ENCODE measurements at places on chromosomes 13 and 19.

- no peak for DNase-seq
These were observed 733.5 kb upstream of the SGCG start for GRCh38 chr13:22447132-22447886.

DNA sequence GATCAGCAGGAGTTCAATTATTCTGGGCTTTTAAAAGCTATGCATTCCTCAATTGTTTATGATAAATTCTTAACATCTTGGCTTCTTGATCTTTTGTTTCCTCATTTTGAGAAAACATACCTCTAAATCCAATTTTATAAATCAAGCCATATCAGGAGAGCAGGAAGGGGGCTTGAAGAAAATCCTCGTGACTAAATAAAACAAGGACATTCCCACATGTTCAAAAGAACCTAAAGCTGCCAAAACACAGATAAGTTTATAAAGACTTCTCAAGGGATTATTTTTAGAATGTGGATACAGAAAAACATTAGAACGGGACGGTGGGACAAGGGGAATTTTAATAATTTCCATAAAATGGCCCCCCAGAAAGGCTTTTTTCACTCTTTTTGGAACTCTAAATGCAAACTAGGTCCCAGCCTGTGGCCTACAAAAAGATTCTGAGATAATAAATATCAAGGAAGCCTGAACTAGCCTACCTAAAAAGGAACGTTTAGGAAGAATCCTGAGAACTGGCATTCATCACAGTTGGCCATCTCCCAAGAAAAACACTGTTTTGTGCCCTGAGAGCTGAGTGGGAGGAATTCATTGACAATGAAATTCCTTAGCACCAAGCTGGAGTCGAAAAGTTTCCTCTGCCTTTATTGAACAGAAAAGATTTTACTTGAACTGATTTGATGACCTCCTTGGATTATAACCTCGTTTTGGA, 30.1 kb downstream of the ZAR1L start:
- DNase-seq, result no peak

GRCh38 chr19:49896863-49897621, at the start of gene IL4I1:
IL4I1 (minus strand) TSS chr19:49896887; CDS start chr19:49896160, 727 bp downstream.
- DNase-seq, result no peak

- no peak for DNase-seq
These were observed 4.5 kb downstream of the DACH1 start for GRCh38 chr13:71862459-71862943.

DNA sequence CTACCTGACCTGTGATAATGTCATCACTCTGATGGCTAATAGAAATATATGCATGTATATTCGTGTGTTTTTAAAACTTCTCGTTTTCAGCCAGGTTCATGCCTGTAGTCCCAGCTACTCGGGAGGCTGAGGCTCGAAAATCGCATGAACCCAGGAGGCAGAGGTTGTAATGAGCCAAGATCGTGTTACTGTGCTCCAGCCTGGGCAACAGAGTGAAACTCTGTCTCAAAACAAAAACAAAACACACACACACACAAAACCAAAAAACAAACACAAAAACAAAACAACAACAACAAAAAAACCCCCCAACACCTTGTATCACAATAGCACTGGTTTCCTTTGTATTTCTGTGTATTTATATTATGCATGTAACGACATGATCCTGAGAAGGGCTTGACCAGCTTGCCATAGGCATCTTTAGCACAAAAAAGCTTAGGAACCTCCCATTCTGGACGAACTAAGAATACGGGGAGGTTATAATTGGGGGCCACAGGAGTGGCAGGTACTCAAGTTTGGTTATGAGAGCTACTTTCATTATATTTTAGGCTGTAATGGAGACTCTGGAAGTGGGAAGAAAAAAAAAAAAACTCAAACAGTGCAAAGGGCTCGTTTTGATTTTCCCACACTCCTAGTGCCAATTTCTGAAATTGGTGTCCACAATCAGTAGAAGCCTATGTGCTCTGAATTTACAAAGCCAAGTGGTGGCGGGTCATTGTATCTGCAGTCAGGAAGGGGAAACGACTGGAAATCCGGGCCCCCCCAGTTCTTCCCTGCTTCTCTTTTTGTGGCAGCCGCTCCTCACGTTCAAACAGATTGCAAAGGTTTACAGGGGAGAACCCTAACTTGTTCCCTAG, 1.2 kb upstream of the ACP7 start:
- DNase-seq, result no peak

GRCh38 chr13:50144246-50145160, 129.3 kb downstream of the KCNRG start:
- DNase-seq, result no peak

DNA sequence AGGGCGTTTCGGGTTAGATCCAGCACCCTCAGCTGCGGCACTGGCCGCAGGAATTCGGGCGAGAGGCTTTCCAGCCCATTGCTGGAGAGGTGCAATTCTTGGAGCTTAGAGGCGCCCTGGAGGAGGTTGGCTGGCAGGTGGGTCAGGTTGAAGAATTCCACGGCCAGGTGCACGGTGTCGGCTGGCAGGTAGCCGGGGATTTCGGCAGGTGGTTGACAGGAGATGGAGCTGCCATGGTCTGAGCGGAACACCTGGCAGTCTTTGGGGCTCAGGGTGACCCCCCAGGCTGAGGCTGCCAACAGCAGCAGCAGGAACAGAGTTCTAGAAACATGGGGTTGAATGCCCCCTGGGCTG, 1.3 kb downstream of the LRG1 start:
- no peak for DNase-seq

DNA sequence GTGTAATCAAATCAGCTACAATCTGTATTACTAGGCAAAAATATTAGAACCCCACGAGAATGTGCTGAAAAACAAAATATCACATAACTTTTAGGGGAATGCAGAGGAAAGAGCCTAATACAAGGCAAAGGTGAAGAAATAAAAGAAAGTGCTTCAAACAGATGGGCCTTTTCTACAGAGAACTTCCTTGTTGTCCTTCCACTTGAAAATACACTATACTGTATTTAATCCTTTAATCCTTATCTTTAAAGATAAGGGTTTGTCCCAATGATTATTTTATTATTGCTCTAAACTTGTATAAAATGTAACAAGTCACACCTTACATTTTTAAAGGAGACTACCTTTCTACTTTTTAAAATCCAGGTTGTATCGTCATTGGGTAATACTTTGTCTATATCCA, 296.5 kb downstream of the NDFIP2 start:
- no peak for DNase-seq

DNA sequence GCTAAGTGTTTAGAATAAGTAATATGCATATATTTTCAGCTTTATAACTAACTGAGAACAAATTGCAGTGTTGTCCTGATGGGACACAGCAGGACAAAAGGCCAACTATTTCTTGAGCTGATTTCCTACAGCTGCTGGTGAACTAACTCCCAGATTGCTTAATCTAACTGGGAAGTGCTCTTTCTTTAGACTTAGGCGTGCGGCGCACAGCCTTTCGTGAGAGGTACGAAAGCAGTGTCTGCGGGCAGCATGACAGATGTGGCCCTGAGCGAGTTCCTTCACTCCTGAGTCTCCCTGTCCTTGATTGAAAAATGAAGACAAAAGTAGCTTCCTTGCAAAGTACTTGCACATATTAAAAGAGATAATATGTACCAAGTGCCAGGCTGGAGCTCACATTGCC, 47.3 kb upstream of the NPAS1 start:
- DNase-seq, result no peak

GRCh38 chr13:92530364-92530763, 696.2 kb upstream of the GPC6 start:
- no peak for DNase-seq

GRCh38 chr13:33089311-33089710, 73.1 kb downstream of the KL start:
- DNase-seq, result no peak

- no peak for DNase-seq
These were observed 86.8 kb upstream of the STARD13 start for GRCh38 chr13:33372251-33372919.

- DNase-seq, result no peak
These were observed 125.7 kb downstream of the TNFRSF19 start for GRCh38 chr13:23695711-23696464.

GRCh38 chr13:114256547-114256946, 21.9 kb downstream of the CDC16 start:
- no peak for DNase-seq

DNA sequence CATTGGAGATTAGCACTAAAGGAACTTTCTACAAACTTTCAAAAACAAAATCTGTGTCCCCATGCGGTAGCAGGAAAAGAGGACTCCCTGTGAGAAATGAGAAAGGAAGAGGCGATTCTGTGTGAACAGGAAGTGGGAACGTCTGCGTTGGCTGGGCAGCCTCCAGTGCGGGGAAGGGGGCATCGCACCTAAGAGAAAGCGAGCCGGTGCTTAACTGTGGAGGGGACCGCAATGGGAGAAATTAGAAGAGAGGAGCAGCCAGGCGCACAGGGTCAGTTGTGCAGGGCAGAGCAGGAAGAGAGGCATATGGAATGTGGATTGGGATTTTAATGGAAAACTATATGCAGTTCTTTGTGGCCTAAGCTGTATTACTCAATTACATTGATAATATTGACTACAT, 77.4 kb upstream of the DOCK9 start:
- no peak for DNase-seq

- no peak for DNase-seq
These were observed 149.0 kb downstream of the SLITRK1 start for GRCh38 chr13:83733293-83733692.

- DNase-seq, result no peak
These were observed 38.6 kb downstream of the ZNF823 start for GRCh38 chr19:11699931-11700794.

GRCh38 chr19:11560404-11561051, 1.5 kb upstream of the ELOF1 start:
- peak; percentile 59 for DNase-seq

DNA sequence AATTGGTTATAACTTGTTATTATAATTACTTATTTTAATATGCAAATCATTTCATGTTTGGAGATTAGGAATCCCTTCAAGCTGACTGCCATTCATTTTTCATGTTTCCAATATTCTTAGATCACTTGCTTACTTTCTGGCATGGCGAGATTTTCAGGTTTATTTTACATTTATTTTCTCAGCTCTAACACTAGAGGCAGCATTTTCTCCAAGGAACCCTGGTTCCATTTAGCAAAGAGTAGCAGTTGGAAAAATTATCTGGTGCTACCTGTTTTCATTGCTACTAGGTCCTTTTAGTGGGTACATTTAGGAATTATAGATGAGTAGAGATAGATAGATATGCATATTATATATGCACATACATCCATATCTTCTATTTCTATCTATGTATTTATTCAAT, 90.9 kb upstream of the TRPC4 start:
- no peak for DNase-seq

- DNase-seq, result no peak
These were observed 663 bp downstream of the SLITRK6 start for GRCh38 chr13:85798556-85798955.

GRCh38 chr13:52737965-52738364, 1.7 kb downstream of the CNMD start:
- no peak for DNase-seq

DNA sequence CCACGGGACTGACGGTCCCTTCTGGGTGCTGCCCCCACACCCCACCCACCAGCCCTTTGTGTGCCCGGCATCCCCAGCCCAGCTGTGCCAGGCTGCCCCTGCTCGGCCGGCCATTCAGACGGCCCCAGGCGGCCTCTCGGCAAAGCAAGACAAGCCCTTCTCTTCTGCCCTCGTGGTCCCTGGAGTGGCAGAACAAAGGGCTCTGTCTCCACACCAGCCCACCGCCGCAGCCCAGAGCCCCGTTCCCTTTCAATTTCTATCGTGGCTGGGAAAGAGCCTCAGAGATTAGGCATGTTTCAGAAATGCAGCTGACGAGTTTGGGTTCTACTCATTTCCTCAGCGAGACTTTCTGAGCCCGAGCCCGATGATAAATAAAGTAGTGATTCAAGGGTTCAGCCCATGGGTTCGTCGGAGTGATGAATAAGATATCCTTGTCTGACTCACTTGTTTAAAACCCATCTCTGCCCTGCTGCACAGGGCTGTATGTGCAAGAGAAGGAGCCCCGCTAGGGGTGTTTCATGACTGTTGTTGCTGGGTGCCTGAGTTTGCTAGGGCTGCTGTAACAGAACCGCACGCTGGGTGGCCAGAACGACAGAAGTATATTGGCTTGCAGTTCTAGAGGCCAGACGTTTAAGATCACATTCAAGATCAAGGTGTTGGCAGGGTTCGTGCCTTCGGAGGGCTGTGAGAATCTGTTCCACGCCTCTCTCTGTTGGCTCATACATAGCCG, 4.3 kb downstream of the MYO9B start:
- DNase-seq, result no peak

GRCh38 chr19:676339-677105, at the start of gene FSTL3:
FSTL3 (plus strand) TSS chr19:676392; CDS start chr19:676424, 32 bp downstream.
- no peak for DNase-seq

- no peak for DNase-seq
These were observed 32.4 kb downstream of the GPX4 start for GRCh38 chr19:1136201-1136600.

DNA sequence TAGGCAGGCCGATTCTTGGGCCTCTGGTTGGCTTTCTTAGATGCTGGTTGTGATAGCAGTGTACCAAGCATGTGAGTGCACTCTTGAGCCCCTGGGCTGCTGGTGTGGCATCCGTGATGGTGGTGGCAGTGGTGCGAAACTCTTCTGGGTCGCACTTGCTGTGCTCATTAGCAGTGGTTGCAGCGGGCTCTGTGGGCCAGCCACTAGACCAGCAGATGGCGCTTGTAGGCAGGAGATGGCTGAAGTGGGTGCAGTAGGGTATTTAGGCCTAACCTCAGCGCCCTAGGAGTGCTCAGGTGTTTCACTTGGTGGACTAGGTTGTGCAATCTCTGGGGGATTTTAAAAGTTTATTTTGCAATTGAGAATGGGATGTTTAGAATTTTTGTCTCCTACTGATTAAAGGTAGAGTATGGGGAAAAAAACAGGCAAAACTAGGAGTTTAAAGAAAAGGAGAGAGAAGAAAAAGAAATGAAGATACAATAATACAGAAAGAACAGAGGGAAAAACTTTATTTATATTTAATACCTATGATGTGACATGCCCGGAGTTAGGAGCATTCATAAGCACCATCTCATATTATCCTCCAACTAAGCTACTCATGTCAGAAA, 4.3 kb upstream of the ZNF17 start:
- DNase-seq, result peak; percentile 69
